ENCODE measurements at places on chromosomes 5 and 9. TPM values are rescaled to one million over a fixed set of nuclear protein-coding genes. Genes with fewer than 3 reads are reported as not detected.

The F2RL2 gene
- 0.44 TPM for total RNA-seq

The DMRT2 gene
- total RNA-seq = not detected

The FST gene
- 0.70 TPM for total RNA-seq

DNA sequence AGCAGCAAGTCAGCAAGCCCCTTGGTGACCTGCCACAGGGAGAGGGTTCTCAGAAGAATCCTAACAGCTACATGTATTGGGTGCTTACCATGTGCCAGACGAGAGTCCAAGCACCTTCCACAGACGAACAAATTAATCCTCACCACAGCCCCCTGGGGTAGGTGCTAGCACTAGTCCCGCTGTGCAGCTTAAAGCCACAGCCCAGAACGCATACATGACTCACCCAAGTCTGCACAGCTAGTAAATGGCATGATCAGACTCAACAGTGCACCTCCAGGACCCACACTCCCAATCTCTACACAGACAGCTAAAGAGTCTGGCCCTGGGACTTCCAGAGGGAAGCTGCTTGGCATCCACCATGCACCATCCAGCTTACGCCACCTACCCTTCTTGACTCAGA is 111.5 kb downstream of the PAX5 start:
- no peaks in the 10 kb centered on the region for H3K27me3 ChIP-seq
- no peak overlapping the region for H3K27ac ChIP-seq
- H3K4me3 ChIP-seq = no peak overlapping the region
- no peaks in the 10 kb centered on the region for H3K36me3 ChIP-seq
- H3K4me1 ChIP-seq = no peaks in the 10 kb centered on the region

DNA sequence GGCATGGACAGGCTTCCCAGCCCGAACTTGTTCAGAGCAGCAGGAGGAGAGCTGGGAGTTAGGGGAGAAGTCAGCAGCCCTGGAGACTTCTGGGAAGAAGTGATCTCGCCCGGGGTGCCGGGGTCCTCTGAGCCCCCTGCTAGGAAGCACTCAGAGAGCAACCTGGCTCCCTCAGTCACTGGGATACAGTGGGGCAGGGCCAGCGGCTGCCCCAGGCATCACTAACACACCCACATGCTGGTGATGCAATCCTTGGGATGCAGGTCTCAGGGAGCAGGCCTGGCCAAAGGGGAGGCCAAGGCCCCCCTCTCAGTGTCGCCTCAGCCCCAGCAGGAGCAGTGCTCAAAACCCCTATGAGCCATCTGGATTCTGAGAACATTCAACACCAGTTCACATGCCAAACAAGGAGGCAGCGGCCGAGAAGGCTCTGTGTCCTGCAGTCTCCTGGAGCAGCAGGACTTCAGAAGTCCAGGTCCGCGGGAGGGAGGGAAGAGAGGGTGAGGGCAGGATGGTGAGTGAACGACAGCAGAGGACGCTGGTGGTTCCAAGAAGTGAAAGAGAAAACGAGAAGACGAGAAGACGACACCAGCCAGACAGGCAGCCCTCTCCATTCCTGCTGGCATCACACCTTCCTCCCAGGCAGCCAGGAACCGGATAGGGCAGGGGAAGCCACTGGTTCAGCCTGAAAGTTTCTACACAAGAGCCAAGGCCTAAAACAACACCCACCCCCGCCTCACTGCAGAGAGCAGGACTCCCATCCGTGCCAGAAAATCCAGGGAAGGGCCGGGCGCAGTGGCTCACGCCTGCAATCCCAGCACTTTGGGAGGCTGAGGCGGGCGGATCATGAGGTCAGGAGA is 2.3 kb downstream of the PNPLA7 start:
- H3K27ac ChIP-seq = peak overlapping the region; percentile 36
- H3K4me3 ChIP-seq = no peak overlapping the region
- no peaks in the 10 kb centered on the region for H3K36me3 ChIP-seq
- no peaks in the 10 kb centered on the region for H3K27me3 ChIP-seq
- H3K4me1 ChIP-seq = no peaks in the 10 kb centered on the region

All from right atrium auricular region (tissue), 2 donors.